ENCODE measurements at places on chromosomes 6 and 20.
A peak's percentile ranks its signal among the peaks of the same experiment; 100 is the strongest.

DNA sequence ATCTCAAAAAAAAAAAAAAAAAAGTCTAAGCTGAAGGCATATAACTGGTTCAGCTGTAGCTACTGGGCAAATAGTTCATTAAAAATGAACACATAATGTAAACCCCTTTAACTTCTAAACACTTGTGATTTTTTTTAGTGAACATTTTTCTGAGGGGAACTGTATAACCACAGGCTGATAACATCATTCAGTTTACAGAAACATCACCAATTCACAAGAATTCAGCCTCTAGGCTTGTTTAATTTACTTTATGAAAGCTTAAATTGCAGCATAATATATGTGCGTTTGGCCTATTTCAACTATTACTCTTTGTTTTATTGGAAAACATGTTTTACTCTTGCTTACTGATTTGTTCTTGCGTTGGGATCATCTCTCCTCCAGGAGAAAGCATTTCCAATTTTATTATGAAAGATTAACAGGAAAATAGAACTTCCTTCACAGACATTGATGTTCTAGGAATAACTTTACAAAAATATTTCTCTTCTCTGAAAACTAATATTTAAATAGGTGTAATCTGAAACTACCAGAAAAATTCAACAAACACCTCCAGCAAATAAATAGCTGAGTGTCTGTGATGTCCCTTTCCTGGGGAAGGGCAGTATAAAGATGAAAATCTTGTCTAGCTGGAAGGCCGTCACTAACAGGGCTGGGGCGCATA, 284.5 kb downstream of the UST start:
- no peak for DNase-seq

DNA sequence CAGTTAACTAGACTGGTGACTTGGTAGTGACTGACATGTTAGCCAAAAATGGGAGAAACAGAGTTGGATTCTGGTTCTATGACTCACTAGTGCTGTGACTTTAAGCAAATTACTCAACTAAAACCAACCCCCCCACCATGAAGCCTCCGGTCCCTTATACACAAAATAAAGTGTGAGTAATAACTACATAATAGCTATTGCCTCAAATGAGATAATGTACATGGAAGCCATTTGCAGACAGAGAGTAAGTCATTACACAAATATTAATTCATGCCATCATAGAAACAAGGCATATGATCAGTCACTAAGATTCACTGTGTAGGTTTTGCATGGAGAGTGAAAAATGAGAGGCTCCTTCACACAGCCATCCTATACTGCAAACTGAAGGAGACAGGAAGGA, 111.9 kb downstream of the HIVEP2 start:
- no peak for DNase-seq

GRCh38 chr20:34980543-34981233, 25.0 kb downstream of the MYH7B start:
- peak; percentile 57 for DNase-seq

- DNase-seq: no peak
Measured at GRCh38 chr20:25629816-25630499, 6.1 kb upstream of the NANP start.

GRCh38 chr20:57079031-57080005, 187.1 kb downstream of the BMP7 start:
- no peak for DNase-seq

DNA sequence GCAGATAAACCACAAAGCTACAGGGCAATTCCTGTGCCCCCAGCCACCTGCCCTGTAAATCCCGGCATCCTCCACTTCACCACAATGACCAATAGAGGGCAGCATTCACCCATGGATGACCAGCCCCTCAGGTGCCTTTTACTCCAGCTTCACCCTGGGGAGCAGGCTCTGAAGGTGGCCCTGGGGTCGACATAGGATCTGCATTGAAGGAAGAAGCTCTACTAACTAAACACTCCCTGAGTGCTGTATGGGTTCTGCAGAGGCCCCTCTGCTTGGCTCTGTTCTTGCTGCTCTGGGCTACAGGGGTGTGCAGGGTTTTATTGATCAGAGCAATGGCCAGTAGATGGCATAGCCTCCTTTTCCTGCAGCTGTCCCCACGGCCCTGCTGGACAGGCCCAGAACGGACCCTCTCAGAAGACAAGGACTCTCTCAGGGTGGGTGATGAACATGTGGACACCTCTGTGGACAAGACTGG, 20.3 kb downstream of the CST4 start:
- peak; percentile 42 for DNase-seq

- DNase-seq: no peak
Measured at GRCh38 chr20:2385496-2385895, 4.8 kb downstream of the TGM6 start.

DNA sequence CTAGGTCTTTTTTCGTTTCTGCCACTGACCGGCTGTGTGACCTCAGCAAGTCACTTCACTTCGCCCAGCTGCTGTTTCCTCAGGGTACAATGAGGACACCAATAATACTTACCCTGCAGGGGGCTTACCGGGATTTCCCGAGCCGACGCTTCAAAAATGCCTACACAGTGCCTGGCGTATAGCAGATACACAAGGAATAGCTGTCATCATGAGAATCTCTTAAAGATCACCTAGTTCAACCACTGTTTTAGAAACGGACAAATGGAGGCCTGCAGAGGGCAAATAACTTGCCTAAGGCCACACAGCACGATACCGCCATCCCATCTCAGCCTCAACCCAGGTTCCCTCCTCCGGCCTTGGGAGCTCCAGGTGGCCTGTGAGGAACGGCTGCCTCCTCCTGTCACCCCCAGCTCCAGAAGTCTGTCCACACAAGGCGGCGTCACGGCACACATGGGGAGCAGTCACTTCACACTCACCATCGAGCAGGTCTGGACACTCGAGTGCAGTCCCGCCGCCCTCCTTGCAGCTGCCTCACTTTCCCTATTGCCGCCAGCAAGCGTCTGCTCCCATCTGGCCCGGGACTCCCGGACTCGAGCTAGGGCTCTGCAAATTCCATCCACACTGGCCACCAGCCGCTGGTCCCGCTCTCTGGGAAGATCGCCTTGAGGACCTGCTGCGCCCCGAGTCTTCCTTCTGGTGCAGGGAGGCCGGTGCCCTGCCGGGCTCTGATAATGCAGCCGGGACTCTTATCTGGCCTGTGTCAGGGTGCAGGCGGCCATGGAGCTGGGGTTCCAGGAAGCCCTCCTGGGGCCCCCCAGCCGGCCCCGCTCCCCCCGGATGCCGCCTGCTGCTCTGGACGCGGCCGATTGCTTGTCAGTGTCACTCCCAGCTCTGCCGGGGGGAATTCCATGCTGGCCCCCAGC, at the start of gene RIPOR3:
Gene RIPOR3 (minus strand): TSS at position 893 of the 923 bp plus-strand sequence. CDS start 414 bp downstream, at position 479.
- no peak for DNase-seq

GRCh38 chr6:24824142-24824938, 25.6 kb upstream of the ARMH2 start:
- DNase-seq: no peak
